Cortex of kidney (tissue), 1 donor: ENCODE measurements at places on chromosomes 1 and 21.

DNA sequence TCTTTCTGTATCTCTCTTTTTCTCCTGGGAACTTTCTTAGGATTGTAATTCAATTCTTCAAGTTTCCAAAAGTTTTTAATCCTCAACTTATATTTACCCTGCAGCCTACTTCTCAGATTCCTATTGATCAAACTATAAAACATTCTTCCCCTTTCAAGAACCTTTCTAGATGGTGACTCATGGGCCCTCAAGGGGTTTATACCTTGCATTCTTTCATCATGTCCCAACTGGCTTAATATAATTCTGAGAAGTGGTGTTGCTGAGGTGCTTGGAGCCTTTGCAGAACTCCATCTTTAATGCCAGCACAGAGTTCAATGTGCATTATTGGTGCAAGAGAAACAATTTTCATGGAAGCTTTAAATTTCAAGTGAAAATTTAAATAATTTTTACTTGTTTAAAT lies 273.4 kb downstream of the VAV3 start:
- no peak for DNase-seq

GRCh38 chr1:109485001-109485400 lies 1.3 kb downstream of the ATXN7L2 start:
- no peak for DNase-seq

- no peak for DNase-seq
Measured at GRCh38 chr1:206797534-206798383, 25.5 kb upstream of the IL10 start.

DNA sequence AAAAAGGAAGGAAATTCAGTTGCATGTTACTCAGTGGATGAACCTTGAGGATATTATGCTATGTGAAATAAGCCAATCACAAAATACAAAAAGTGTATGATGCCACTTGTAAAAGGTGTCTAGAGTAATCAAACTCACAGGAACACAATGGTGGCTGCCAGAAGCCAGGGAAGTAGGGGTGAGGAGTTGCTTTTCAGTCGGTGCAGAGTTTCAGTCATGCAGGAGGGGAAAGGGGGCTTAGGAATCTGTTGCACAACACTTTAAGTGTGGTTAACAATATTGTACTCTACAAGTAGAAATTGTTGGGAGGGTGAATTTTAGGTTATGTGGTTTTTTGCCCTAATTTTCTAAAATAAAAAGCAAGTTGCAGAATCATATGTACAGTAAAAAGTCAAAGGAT lies 184.2 kb upstream of the RAB4A start:
- no peak for DNase-seq

DNA sequence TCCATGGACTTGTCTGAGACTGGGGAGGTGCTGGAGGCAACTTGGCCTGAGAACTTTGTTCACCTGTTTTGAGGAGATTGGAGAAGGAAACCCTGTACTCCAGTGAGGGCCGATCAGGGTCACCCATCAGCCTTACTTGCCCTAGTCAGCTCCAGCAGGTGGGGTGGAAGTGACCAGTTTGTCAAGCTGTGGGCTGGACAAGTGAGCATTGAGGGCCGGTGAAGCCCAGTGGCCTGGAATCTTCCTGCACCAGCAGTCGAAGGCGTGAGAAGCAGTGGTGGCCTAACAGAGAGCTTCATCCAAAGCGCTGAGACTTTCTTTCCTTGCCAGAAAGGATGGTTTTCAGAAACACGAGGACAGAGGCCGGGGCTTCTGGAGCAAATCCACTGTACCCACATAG lies 9.6 kb downstream of the SLC37A1 start:
- DNase-seq: no peak

GRCh38 chr1:243798726-243799125 lies 51.3 kb downstream of the AKT3 start:
- no peak for DNase-seq

DNA sequence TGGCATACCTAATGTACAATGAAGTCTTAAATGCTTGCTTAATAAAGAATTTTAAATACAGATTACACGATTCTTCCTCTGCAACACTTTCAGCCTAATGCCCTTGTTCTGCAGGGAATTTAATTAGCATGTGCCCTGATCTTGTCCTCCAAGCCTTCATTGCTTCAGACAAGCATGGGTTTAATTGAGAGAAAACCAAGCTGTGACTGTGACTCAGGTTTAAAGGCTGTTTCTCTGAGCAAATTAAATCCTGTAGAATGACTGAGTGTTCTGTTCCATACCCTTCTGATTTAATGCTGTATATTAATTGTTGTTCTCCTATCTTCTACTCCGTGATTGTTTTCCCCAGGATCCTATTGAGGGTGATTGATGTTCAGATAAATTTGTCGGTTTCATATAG lies 269.0 kb upstream of the PRMT6 start:
- DNase-seq: no peak

GRCh38 chr1:20724364-20725188 lies 6.8 kb upstream of the KIF17 start:
- DNase-seq: no peak

- DNase-seq: no peak
Measured at GRCh38 chr1:70767377-70767776, 280.2 kb downstream of the PTGER3 start.

- DNase-seq: no peak
Measured at GRCh38 chr1:26156285-26157038, 2.4 kb upstream of the FAM110D start.

DNA sequence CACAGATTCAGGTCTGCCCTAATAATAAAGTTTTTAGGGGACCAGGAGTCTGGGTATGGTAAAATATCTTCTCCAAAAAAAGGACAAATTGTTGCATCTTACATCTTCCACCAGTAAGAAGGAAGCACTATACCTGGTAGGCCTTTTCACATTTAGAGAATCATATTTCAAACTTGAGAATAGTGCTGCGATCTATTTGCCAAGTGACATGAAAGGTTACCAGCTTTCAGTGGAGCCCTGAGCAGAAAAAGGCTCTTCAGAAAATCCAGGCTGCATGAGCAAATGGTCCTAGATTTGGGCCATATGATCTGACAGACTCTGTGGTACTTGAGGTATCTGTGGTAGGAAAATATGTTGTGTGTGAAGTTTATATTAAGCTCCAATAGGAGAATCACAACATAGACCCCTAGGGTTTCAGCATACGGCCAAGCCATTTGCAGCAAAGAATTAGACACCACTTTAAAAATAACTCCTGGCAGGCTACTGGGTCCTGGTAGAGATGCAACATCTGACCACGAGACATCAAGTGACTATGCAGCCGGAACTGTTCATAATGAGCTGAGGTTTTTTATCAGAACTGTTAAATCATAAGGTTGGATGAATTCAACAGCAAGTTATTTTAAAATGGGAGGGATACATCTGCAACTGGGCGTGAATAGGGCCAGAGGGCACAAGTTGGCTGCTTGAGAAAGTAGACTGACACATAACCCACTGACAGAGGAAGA lies 38.6 kb upstream of the CCDC190 start:
- DNase-seq: no peak

- no peak for DNase-seq
Measured at GRCh38 chr1:217079584-217079983, 356.4 kb upstream of the ESRRG start.

GRCh38 chr1:98387701-98388100 lies 273.8 kb upstream of the SNX7 start:
- no peak for DNase-seq

DNA sequence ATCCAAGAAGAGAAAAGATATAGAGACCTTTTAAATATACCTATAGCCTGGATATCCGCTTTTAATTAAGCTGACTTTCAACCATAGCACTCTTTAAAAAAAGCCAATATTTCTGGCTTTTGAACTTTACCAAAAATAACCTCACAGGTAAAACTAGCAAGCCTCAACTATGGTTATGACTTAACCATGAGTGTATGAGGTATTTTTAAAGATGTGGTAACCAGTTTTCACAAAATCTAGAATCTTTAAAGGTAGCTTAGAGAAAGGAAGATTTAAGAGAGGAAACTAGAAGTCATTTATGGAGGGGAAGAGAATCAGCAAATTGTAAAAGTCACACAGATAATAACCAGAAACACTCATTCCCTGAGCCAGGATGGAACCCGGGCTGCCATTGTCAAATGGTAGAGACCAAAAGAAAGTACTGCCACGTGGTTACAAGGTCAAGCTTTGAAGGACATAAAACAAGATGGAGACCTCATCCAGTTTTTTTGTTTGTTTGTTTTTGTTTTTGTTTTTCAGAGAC lies 288.4 kb upstream of the RGS18 start:
- DNase-seq: no peak

- DNase-seq: no peak
Measured at GRCh38 chr1:164702216-164702615, 143.2 kb downstream of the PBX1 start.

DNA sequence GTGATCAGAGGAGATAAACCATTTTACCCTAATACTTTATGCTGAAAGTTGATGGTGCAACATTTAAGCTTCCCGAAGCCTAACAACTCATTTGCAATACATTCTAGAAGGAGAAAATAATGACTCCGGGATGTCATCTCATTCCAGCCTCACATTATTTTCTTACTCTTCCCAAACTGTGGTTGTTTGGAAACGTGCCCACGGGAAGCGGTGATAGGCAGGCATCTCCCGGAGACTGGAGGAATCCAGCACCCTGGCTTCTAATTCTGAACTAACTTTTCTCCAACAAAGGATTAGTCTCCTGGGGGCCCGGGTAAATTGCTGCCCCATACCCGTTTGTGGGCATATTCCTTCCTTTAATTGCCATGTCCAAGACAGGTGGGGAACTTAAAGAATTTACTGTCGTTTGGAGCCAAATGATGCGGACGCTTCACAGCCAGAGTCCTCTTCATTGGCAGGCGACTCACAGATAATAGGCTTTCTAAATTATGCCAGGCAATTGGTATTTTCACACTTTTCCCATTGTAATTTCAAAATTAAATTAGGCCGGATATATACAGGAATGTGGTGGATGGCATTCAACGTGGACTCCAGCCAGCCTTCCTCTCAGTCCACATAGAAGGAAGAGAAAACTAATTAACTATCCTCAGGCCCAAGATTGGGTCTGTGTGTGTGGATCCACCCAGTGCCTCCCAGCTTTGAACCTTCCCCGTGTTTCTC lies 278.1 kb downstream of the AJAP1 start:
- no peak for DNase-seq

DNA sequence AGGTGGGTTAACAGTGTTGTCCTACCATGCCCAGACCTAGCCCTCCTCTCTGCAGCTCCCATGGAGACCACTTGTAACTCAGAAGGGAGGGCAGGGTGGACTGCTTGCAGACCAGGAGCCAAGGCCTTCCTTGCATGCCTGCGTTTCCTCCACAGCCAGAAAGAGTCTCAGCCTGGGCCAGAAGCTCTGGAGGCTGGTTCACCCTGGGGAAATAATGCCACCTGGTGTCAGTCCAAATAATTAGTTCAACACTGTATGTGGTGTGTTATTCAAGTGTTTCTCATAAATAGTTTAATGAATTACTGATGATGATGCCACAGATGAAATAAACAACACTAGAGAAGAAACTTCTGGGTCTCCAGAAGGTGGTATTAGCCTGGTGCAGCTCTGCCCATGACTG lies 16.9 kb upstream of the VANGL1 start:
- DNase-seq: no peak

DNA sequence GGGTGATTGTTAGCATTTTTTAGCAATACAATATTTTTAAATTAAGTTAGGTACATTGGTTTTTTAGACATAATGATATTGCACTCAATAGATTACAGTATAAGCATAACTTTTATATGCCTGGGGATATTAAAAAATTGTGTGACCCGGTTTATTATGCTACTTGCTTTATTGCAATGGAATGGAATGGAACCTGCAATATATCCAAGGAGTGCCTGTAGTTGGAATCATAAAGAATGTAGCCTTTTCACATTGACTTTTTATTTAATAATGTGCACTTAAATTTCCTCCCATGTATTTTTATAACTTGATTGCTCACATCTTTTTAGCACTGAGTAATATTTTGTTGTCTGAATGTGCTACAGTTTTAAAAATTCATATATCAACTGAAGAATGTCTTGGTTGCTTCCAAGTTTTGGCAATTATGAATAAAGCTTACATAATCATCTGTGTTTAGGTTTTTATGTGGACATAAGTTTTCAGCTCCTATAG lies 49.2 kb downstream of the CAMSAP2 start:
- no peak for DNase-seq

DNA sequence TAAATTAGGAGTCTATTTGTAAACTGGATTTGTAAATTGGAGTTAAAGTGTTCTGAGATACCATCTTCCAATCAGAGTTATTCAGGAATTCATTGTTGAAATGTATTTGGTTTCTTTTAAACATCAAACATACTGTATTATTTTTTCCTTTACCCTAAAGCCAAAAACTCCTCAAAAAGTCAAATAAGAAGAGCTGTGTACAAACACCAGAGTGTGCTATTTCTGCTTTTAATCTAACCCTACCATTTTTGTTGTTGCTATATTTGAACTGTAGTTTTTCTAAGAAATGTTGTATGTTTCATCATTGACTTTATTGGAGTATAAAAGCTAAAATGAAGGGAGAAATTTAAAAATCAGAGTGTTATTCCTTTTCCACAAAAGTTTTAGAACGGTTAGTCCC lies 35.8 kb downstream of the SLC30A7 start:
- DNase-seq: no peak

DNA sequence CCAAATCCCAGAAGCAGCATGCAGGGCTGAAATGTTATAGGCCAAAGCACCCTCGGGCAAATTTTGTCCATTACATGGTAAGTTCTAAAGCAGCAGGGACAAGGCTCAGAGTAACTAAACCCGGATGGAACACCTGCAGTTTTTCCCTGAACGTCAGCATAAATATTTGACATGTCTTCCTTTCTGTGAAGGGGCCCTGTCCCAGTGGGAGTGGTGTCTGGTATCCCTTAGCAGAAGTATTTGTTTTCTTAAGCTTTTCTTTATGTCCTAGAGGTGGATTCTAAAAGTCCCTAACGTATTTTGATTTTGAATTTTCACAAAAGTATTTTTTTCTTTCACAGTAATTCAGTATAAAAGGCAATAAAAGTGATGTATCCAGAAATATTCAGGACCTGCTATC lies 223.9 kb downstream of the ST6GALNAC3 start:
- DNase-seq: no peak

- no peak for DNase-seq
Measured at GRCh38 chr21:33212159-33212851, 17.4 kb upstream of the IFNAR2 start.

DNA sequence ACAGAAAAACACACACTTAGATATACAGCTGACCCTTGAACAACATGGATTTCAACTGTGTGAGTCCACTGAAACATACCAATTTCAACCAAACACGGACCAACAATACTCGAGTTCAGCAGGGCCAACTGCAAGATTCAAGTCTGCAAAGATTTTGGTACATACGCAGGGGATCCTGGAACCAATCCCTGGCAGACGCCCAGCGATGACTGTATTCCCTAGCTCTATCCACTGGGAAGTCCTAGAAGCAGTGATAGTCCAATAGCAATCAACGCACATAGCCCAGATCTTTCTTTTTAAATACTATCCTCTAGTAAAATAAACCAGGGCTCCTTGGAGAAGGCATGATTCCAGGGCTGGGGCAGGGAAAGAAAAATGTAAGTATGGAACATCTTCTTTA lies 9.0 kb downstream of the DDX59 start:
- DNase-seq: no peak

DNA sequence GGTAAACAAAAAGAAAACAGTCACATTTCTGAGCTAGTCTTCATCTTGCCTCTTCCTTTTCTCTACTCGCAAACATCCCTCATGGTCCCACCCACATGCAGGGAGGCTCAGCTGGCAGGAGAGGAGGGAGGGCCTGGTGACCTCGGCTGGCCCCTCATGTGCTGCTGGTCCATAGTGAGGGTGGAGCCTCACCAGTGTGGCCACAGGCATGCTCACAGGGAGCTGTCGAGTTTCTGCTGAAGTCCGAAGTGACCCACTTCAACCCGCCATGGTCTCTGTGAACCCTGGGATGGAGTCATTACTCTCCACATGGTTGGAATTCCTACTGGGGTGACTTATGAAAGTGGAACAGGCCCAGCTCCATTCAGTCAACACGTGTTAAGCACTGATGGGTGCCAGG lies 253.4 kb downstream of the RHOU start:
- no peak for DNase-seq
